ENCODE measurements at places on chromosomes 4 and X.

- no peak for DNase-seq
These were observed 550 bp upstream of the CHM start for GRCh38 chrX:86047936-86048280.

DNA sequence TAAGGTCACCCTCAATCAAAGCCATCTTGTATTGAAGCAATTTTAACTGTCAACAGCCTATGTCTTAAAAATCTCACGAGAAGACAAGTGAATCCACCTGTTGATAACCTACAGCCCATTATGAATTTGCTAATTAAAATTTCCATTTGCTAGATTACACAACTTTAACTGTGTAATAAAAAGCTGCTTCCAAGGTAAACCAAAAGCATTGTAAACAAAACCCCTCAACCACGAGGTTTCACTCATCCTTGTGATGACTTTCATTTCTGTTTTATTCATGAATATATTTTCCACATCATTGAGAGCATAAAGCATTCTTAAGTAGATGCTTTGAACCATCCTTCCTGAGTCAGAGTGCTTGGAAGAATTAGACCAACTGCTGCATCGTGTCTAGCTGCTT, 217.5 kb upstream of the GYPA start:
- DNase-seq = no peak

DNA sequence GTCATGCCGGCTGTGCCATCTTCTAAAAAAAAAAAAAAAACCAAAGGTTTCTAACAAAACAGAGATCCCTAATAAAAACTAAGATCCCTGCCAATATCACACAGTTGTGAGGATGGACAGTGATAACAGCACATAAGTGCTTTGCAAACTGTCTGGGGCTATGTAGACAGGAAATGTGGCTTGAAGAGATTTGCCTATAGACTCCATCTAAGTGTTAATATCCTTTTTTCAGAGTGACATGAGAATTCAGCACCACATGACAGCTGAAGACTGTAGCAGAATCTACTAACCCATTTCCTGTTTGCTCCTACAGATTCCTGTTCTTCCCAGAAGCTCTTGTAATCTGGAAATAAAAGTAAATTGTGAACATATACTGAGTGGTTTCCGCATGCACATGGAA, 215.4 kb downstream of the KDR start:
- no peak for DNase-seq

DNA sequence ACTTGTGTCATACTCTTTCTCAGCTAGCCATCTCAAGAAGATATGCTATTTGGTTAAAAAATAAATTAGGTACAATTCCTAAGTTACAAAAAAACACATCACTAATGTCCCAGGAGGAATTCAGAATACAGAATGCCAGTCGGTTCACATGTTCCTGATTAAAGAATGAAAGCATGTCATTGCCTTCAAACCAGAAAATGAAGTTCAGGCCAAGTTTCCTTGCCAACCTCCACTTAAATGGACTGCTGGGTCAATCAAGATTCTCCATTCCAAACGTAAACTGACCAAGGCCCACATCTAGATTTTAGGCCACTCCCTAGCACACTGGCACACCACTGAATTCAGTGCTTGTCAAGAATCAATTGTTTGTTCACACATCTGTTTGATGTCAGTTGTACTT, 6.5 kb downstream of the PIGA start:
- no peak for DNase-seq

DNA sequence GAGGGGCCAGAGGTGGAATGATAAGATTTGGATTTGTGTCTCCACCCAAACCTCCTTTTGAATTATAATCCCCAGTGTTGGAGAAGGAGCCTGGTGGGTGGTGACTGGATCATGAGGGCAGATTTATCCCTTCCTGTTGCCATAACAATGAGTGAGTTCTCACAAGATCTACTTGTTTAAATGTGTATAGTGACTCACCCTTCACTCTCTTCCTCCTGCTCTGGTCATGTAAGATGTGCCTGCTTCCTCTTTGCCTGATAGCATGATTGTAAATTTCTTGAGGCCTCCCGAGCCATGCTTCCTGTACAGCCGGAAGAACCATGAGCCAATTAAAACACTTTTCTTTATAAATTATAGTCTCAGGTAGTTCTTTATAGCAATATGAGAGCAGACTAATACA, 348.6 kb downstream of the AR start:
- DNase-seq = no peak

- DNase-seq = no peak
These were observed 981 bp downstream of the TET2 start for GRCh38 chr4:105147553-105148161.

DNA sequence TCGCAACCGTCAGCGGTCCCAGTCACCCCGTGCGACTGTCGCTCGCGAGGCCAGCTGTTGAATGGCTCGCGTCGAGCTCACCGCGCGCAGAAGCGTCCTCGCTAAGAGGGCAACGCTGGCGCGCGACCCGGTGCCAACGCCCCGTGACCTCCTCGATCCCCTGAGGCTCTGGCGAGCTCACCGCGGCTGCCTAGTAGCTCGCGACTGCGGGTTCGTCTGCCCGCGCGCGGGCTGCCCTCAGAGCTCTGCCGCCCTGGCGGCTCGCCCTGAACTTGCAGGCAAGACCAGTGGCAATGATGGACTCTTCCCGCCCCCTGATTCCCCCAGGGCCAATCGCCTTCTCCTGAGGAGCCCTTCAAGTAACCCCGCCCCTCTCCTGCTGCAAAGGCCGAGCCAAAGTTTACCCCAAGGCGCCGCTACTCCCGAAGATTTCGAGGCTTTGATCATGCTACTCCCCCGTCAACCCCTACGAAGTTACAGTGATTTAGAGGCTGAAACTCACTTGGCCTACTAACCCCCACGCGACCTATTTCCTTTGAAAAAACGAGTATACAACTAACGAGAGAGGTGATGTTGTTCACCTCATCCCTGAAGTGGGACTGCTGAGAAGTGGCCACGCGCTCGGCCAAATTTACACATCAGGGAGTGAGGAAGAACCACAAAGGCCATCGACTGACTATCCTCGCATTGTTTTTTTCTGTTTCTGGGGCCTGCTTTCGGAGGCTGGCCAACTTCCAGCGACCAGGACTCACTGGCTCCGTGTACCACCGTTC, 37.5 kb downstream of the PGRMC1 start:
- no peak for DNase-seq

DNA sequence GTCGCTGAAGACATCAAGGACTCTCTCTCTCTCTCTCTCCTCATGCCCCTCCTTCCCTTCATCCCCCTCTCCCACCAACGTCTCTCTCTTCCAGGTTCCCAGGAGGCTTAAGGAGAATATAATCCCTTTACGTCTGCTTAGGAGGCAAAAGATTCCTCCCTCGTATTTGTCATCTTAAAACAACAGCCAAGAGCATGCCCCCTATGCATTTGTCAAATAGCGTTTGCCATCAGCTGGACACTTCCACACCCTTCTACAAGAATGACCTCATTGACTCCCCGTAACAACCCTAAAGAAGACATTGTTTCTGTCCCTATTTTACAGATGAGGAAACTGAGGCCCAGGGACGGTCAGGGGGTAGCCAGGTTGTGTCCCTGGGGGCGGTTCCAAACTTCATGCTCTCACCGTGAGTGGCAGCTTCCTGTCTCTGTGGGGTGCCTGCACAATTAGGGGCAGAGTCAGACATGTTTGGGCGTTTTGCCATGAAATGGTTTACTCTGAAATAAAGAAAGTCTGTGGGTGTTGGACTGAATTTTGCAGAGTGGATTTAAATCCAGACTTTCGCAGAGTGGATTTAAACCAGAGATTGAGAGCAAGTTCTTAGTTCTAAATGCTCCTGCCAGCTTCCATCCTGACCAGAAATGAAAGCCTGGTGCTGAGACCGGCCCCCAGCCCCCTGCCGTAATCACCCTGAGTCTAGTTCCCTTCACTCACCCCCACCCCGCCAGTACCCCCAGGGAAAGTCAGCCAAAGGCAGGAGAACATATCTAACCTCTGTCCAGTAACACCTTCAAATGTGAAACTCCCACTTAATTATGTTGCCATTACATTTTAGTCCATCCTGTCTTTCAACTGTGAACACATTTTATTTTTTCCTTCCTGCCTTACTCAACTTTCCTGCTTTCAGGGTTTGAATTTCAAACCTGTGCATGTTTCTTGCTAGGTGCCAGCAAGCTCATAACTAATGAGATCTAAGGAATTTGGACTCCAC, 44.3 kb upstream of the TBL1X start:
- no peak for DNase-seq

- DNase-seq = no peak
These were observed 39.8 kb upstream of the CCKAR start for GRCh38 chr4:26530099-26530498.

GRCh38 chr4:36337665-36338185, 56.3 kb downstream of the DTHD1 start:
- DNase-seq = no peak

DNA sequence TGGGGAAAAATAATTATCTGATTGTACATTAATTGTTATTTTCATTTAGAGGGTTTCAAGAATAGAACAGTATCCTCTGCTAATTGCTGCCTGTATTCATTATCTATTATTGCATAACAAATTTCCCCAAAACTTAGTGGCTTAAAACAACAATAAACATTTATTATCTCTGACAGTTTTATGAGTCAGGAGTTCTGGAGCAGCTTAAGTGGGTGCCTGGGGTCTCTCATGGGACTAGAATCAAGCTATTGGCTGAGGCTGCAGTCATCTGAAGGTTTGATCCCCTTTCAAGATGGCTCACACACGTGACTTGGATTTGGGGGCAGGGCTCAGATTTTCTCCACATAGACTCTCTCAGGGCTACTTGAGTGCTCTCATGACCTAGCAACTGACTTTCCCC, 98.1 kb upstream of the JADE1 start:
- no peak for DNase-seq

DNA sequence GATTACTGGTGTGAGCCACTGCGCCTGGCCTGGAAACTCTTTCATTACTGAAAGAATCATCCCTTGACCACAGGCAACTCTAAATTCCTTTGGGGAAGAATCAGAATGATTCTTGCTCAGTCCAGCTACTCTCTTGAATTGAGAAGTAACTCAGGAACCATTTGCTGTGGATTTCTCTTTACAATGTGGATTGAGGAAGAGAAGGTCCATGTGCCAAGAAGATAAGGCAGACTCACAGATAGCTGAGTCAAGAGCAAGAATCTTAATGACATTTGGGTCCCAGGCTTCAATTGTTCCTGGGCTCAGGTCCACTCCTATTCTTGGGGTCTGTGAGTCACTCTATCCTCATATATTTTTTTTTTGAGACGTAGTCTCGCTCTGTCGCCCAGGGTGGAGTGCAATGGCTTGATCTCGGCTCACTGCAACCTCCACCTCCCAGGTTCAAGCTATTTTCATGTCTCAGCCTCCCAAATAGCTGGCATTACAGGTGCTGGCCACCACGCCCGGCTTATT, 6.2 kb upstream of the MGARP start:
- no peak for DNase-seq

DNA sequence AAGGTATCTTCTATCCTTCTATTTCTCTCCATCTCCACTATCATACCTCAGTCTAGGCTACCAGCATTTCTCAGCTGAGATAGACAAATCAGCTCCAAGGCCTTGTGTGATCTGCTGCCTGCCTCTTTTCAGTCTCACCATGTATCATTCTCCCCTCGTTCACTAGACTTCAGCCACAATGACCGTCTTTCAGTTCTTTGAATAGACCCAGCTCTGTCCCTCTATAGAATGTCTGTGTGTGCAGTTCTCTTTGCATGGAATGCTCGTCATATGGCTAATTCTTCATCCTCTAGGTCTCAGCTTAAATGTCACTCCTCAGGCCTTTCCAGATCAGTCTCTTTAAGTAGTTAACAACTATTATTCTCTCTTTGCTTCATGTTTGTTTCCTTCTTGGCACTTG, 6.5 kb downstream of the IGBP1 start:
- DNase-seq = no peak

- no peak for DNase-seq
These were observed 20.5 kb downstream of the COMMD8 start for GRCh38 chr4:47442980-47443379.

DNA sequence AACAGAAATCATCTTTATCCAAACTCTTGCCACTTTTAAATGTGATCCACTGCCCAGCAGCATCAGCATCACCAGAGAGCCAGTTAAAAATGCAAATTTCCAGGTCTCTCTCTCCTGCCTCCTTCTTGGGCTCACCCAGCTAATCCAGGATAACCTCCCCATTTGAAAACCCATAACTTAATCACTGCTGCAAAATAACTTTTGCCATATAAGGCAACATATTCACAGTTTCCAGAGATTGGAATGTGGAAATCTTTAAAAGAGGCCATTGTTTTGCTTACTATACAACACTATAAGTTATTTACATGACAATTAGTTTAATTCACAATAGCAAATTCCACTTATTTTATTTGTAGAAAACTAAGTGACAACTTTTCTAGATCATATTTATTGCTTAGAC, 4.8 kb upstream of the EXOSC9 start:
- DNase-seq = no peak

GRCh38 chrX:52341493-52341892, 27.3 kb upstream of the XAGE2 start:
- DNase-seq = no peak

GRCh38 chr4:128342762-128343161, 55.1 kb upstream of the PGRMC2 start:
- DNase-seq = no peak
